ENCODE measurements at places on chromosomes 6 and 20. TPM values are rescaled to one million over a fixed set of nuclear protein-coding genes. Genes with fewer than 3 reads are reported as not detected.
A peak's percentile ranks its signal among the peaks of the same experiment; 100 is the strongest.

DNA sequence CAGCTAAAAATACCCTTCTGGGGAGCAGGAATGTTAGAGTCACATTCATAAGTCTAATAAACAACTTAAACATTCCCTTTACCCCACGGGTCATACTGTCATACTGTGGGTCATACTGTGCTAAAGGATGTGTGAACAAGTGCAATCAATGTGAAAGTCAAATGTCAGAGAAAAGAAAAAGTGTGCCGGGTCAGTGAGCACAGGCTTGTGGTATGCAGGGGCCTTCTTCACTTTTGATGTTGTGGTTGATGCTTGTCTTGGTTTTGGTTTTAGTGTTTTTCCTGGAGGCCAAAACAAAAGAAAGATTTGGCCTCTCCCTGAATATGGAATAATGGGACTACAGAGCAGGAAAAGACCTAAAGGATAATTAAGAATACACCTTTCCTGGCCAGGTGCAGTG lies 267.9 kb upstream of the PLN start:
- no peaks in the 10 kb centered on the region for H3K36me3 ChIP-seq
- no peak overlapping the region for H3K4me3 ChIP-seq
- 0 out of 2 replicates have a peak, but pooled peaks cover 5% of the 10 kb centered on the region for H3K27me3 ChIP-seq

- DNase-seq, result peak; percentile 43
- H3K27me3 ChIP-seq, result peaks cover 76% of the 10 kb centered on the region
- H3K36me3 ChIP-seq, result no peaks in the 10 kb centered on the region
- H3K27ac ChIP-seq, result no peak overlapping the region
Observed at GRCh38 chr20:63025534-63026331, 19.0 kb upstream of the BHLHE23 start.

DNA sequence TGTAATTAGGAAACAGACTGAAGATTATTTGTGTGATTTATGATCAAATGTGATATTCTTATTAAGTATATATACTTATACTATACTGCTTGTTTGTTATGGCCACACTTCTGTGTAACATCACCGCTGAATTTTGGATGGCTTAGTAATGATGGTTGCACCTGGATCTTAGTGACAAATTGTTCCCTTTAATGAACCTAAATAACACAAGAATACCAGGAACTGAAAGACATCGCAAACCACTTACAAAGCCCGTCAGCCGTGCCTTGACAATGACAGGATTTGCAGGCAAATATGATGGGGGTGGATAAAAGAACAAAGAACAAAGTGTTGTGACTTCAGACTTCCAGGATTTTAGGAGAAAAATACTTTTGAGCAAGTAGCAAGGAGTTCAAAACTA lies 67.1 kb downstream of the LAMP5 start:
- H3K27ac ChIP-seq, result no peak overlapping the region
- H3K4me1 ChIP-seq, result no peaks in the 10 kb centered on the region
- no peaks in the 10 kb centered on the region for H3K36me3 ChIP-seq
- no peak overlapping the region for H3K4me3 ChIP-seq
- H3K27me3 ChIP-seq, result no peaks in the 10 kb centered on the region
- no peak for DNase-seq

DNA sequence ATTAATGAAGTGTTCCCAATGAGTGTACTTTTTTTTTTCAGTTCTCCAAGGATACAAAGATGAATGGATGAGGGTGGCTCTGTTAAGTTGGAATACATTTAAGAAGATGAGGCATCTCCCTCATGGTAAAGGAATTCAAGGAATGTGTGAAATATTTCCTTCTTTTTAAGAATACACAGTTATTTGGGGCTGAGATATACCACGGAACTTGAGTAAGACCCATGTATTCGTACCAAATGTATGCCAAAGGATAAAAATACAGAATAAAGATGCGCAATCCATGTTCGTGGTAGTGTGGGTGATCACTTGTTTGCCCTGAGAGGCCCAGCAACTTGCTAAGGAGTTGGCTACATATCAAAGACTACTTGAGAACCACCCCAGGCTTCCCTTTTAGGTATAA lies 164.2 kb upstream of the TCF21 start:
- no peaks in the 10 kb centered on the region for H3K36me3 ChIP-seq
- no peak overlapping the region for H3K4me3 ChIP-seq
- peak; percentile 41 for DNase-seq
- H3K27me3 ChIP-seq, result no peaks in the 10 kb centered on the region
- no peaks in the 10 kb centered on the region for H3K4me1 ChIP-seq
- no peak overlapping the region for H3K27ac ChIP-seq

GRCh38 chr6:144519426-144519825 lies 234.3 kb downstream of the UTRN start:
- no peaks in the 10 kb centered on the region for H3K4me1 ChIP-seq
- no peak overlapping the region for H3K27ac ChIP-seq
- H3K36me3 ChIP-seq, result peaks cover 6% of the 10 kb centered on the region
- H3K27me3 ChIP-seq, result no peaks in the 10 kb centered on the region

DNA sequence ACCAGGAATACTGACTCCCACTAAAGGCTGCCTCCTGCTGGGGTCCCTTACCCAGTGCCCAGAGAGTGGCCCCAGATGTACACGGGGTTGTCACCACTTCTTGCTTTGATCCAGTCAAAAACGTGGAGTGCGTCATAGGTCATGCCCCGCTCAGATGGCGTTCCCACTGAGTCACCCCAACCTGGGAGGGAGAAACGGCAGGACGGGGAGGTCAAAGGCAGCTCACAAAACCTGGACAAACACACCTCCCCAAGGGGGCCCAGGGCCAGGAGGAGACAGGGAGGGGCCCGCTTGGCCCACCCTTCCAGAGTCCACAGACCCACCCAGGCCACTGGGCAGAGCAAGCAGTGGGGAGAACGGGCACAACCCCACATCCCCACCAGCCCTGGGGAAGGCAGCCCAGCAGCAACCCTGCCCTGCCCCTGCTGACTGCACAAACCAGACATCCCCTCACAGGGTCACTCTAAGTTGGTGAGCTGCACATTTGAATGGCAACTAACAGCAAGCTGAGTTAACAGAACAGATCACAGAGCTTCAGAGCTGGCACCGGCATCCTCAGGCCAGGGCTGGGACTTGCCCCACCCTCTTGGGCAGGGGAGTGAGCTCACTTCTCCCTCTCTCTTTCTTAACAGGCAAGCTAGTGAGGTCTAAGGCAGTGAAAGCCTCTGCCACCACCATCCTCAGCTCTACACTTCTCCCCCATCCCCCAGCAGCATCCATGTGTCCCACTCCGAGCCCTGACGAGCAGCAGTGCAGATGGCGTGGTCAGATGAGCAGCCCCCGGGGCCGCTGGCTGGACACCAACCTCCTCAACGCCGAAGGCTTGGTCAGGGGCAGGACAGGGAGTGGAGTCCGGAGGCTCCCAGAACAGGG lies 61.7 kb downstream of the PYGB start:
- peak overlapping the region; percentile 55 for H3K4me3 ChIP-seq
- H3K36me3 ChIP-seq, result no peaks in the 10 kb centered on the region
- peaks cover 33% of the 10 kb centered on the region for H3K4me1 ChIP-seq
- peak; percentile 88 for DNase-seq
- H3K27ac ChIP-seq, result peak overlapping the region; percentile 93

- peak; percentile 73 for DNase-seq
- peak overlapping the region; percentile 93 for H3K27ac ChIP-seq
- H3K36me3 ChIP-seq, result peaks cover 24% of the 10 kb centered on the region
- H3K4me1 ChIP-seq, result peaks cover 38% of the 10 kb centered on the region
- H3K4me3 ChIP-seq, result peak overlapping the region; percentile 92
Observed at GRCh38 chr6:31663961-31664789, 622 bp downstream of the GPANK1 start.

OR2J3 gene
- not detected for total RNA-seq

PNLDC1 gene
- not detected for total RNA-seq

CRYBG1 gene
- 19.9 TPM for total RNA-seq

IL17F gene
- total RNA-seq, result not detected
